ENCODE measurements at places on chromosomes 12 and 14.

GRCh38 chr12:7832059-7832696, 40.5 kb downstream of the SLC2A14 start:
- DNase-seq = peak; percentile 13

GRCh38 chr12:68291396-68292036, 38.1 kb upstream of the IL22 start:
- no peak for DNase-seq

- no peak for DNase-seq
Measured at GRCh38 chr12:8455271-8455670, 491 bp upstream of the CLEC6A start.

DNA sequence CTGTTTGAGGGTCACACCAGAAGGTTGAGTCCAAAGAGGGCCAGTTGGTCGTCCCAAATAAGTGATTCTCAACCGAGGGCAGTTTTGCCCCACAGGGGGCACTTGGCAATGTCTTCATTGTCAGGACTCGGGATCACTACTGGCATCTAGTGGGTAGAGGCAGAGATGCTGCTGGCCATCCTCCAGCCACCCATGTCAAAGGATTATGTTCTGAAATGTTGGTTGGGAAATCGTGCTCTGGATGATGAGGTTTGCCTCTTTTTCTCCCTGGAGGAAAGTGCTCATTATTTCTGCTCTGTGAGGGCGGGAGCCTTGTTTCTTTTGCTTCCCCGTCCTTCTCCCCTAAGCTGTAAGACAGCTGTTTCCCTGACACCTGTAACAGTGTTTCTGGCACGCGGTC, 3.6 kb downstream of the ZNF839 start:
- DNase-seq = peak; percentile 22

DNA sequence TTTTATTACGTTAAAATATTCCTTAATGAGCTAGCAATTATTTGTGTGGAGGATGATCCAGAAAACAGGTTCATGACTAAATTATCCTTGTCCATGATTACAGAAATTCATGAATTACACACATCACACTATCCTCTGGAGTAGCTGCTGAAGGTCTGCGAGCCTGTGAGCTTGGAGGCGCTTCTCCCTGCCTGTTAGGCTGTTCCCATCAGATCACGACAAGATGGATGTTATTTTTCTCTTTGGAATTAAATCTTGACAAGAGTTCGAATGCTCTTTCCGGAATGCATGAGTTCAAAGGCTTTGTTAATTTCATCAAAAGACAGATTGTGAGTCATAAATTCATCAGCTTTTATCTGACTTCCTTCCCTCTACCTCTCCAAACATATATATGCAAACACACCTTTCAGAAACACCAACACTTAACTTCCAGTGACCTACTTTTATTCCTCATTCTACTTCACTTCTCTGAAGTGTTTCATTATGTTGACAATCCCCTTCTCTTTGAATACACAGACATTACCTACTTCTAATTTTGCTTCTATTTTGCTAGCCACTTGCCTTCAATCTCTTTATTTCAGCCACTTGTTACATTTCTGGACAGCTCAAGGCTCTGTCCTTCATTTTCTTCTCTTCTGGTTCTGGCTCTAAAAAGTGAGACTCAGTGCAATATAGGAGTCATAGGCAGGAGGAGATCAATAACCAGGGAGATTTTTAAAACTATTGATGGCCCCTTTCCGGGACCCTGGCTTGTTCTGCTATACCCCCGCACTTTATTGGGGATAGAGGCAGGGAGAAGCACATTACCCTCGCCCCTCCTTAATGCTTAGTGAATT, 274.6 kb downstream of the BTG1 start:
- DNase-seq = no peak

GRCh38 chr14:95294834-95295599, 24.7 kb downstream of the CLMN start:
- DNase-seq = no peak

All from LNCaP clone FGC (cell line).